C1 segment of cervical spinal cord (tissue), 14 donors: ENCODE measurements at places on chromosomes 2 and 18.
A peak's percentile ranks its signal among the peaks of the same experiment; 100 is the strongest.

DNA sequence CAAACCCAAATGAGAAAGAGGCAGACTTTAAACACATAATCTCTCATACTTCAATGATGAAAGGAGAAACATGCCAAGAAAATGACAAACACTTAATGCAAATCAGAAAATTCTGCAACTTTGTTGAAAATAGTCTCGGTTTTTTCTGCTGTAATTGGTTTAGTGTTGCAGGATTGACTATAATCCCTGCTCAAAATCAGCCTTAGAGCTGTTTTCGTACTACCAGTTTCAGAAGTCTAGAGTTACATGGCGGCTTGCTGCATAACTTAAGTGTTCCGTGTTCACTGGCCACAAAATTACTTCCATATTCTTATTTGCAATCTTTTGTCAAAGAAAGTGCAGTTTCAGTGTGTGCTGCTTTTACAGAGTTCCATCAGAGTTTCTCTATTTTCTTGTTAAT lies 48.9 kb upstream of the ITGAV start:
- DNase-seq = no peak

- no peak for DNase-seq
Observed at GRCh38 chr18:56119681-56120080, 518.7 kb downstream of the TXNL1 start.

GRCh38 chr18:50902797-50903196 lies 23.9 kb downstream of the ME2 start:
- no peak for DNase-seq

GRCh38 chr2:182144776-182145165 lies 159.1 kb downstream of the PPP1R1C start:
- DNase-seq = peak; percentile 3

DNA sequence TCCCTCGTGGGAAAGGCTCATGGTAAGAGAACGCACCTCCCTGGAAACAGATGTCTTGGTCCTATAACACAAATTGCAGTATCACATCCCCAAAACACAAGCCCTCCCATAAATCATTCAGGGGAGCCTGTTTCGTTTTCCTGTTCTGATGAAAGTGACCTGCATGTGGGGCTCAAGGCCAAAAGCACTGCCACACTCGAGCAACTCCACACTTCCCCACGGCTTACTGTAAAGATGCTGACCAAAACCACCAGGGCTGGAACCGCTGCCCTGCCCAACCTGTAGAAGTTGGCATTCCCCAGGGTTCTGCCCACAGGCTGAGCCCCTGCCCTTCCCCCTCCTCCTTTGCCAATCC lies 139.7 kb downstream of the BCL11A start:
- no peak for DNase-seq

GRCh38 chr2:169980001-169980400 lies 152.7 kb downstream of the UBR3 start:
- DNase-seq = no peak

- DNase-seq = no peak
Observed at GRCh38 chr2:145777914-145778313, 1258.0 kb upstream of the ZEB2 start.

GRCh38 chr2:174335254-174335987 lies 667 bp downstream of the SP9 start:
- no peak for DNase-seq

- DNase-seq = no peak
Observed at GRCh38 chr2:234978466-234979203, 26.8 kb downstream of the SH3BP4 start.

- DNase-seq = peak; percentile 16
Observed at GRCh38 chr18:63119647-63120046, 199.9 kb downstream of the BCL2 start.

DNA sequence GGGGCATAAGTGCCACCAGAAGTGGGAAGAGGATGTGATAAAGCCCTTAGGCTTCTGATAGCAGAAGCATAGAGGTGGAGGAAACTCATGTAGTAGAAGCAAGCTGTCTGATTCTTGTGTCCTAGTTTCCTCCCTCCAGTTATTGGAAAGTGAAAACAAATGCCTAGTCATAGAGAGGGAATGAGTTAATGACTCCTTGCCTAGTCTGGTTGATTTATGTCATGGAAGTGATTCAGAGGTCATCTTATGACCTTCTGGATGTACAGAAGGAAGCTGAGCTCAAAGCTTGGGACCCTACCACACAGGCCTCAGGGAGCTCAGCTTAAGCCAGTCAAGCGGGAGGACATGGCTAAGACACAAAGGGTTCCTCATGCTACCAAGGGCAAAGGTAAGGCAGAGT lies 232.2 kb downstream of the THSD7B start:
- no peak for DNase-seq

GRCh38 chr2:10087360-10087759 lies 7.1 kb upstream of the CYS1 start:
- DNase-seq = no peak

DNA sequence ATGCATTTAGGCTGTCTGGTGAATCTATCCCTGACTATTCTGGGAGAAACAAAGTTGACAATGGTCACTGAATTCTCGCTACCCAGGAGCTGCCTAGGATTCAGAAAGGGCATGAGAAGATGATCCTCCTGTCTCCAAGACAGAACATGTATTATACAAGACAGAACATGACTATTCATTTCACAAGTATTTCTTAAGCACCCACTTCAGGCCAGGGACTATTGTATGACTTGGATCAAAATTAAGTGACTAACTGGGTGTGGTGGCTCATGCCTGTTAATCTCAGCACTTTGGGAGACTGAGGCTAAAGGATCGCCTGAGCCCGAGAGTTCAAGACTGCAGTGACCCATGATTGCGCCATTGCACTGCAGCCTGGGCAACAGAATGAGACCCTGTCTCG lies 235.8 kb upstream of the RAB12 start:
- DNase-seq = no peak

- no peak for DNase-seq
Observed at GRCh38 chr2:210861038-210861665, 304.8 kb downstream of the CPS1 start.

GRCh38 chr2:28137221-28137620 lies 246.7 kb downstream of the BABAM2 start:
- no peak for DNase-seq

GRCh38 chr2:42192652-42193566 lies 23.8 kb downstream of the EML4 start:
- DNase-seq = no peak

DNA sequence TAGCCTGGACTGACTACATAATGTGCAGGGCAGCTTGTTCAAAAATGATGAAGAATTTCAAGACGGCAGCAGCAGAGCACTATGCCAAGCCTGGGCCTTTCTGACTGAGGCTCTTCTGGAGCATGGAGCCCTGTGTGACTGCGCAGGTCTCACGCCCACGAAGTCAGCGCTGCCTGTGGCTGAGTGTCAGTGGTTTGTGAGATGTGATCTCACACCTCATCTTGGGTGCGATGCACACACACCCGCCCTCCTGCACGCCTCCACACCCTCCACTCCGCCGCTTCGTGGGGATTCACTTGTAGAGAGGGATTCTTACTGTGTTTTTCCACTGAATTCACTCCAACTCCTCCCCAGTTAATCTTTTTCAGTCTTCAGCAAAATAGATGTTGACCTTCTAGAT lies 103.9 kb downstream of the VIT start:
- DNase-seq = no peak

GRCh38 chr2:150485871-150486538 lies 1.5 kb downstream of the RND3 start:
- DNase-seq = no peak

DNA sequence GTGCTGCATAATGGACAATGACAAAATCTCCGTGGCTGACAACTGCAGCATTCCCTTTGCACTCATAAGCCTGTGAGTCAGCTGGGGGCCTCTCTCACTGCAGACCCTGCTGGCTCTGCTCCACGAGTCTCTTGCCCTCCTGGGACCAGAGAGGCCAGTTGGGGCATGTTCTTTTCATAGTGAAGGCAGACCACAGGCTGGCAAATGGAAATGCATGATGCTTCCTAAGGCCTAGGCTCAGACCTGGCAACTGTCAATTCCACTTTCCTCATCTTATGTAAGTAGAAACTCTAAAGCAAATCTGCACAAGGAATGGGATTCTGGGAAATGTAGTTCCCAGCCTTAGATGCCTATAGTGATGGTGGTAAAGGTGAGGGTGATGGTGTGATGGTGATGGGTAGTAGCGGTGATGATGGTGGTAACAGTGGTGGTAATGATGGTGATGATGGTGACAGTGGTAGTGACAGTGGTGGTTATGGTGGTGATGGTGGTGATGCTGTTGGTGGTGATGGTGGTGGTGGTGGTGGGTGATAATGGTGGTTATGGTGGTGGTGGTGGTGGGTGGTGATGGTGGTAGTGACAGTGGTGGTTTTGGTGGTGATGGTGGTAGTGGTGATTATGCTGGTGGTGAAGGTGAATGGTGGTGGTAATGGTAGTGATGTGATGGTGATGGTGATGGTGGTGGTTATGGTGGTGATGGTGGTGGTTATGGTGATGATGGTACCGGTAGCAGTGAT lies 185.8 kb upstream of the ARL4C start:
- DNase-seq = no peak

DNA sequence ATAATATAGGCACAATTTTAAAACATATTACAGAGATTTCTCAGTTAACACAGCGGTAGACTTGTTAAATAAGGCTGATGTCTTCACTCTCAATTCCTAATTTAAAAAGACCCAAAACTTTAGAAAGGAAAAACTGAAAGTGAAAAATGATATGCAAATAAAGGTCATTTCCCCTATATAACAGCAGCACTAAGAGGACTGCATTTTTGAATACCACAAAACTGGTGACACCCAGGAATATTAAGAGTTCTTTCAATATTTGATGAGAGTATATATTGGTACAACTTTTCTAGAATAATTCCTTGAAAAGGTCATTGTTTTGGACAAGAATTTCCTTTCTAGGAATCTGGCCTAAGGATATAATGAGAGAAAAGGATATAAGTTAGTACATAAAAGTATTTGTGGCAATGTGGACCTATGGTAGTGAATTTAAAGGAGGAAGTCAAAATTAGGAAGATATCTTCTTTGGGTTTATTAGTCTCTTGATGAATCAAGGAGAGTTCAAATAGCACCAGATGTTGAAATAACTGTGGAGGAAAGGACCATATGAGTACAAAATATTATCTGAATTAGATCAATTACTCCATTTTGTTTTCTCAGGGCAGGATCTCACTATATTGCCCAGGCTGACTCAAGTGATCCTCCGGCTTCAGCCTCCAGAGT lies 70.3 kb downstream of the TMEM237 start:
- no peak for DNase-seq

DNA sequence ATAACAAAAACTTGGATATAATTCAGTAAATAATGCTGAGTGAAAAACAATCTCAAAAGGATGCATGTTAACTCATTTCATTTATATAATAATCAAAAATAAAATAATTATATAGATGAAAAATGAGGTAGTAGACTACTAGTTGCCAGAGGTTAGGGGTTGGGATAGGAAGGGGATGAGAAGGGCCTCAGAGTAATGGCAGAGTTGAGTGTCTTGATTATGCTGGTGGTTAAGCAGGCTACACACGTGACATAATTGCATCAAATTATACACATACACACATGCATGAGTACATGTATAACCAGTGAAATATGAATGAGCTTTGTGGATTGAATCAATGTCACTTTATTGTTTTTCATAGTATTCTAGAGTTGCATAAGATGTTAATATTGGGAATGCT lies 201.0 kb downstream of the RIT2 start:
- no peak for DNase-seq

GRCh38 chr2:218332288-218332687 lies 24.4 kb upstream of the CATIP start:
- no peak for DNase-seq

DNA sequence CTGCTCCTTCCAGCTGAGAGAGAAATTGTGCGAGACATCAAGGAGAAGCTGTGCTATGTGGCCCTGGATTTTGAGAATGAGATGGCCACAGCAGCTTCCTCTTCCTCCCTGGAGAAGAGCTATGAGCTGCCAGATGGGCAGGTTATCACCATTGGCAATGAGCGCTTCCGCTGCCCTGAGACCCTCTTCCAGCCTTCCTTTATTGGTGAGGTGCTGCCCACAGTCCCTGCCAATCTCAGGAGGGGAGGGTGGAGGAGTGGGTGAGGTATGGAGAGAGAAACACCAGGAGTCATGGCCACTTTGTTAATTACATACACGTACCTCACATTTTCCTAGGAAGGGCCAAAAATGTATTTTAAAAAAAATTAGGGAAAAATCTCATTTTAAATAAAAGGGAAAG lies 12.0 kb upstream of the DGUOK start:
- no peak for DNase-seq
